ENCODE measurements at places on chromosomes 3 and 15.

DNA sequence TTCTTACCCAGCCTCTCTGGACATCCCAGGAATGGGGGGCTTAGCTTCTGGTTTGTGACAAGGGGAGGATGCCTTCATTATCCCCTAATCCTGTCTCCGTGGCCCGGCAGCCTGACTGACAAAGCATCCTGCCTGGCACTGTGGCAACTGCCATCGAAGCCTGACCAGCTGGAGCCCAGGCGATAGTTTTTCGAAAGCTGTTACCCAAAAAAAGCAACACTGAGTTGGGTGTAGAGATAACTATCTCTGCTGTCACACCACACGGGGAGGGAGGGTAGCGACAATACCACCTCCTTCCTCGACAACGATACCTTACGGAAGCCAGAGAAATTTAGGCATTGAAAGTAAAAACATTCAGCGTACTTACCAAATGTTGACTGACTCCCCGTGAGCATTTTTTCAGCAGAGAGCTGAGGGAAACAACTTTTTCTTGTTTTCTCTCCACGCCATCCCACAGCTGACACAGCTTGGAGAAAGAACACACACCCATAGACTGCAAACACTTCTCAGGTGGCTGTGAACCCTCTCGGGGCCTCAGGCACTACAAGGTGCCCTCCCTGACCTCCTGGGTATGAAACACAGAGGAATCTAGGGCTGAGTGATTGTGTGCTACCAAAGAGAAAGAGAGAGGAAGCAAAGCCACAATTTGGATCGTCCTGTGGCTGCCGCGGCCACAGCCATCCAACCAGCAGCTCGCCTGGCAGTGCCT, 361.9 kb upstream of the ICE2 start:
- H3K36me3 ChIP-seq: no peaks in the 10 kb centered on the region
- H3K4me1 ChIP-seq: peaks cover 38% of the 10 kb centered on the region
- H3K27ac ChIP-seq: peak overlapping the region; percentile 36
- H3K4me3 ChIP-seq: no peak overlapping the region

DNA sequence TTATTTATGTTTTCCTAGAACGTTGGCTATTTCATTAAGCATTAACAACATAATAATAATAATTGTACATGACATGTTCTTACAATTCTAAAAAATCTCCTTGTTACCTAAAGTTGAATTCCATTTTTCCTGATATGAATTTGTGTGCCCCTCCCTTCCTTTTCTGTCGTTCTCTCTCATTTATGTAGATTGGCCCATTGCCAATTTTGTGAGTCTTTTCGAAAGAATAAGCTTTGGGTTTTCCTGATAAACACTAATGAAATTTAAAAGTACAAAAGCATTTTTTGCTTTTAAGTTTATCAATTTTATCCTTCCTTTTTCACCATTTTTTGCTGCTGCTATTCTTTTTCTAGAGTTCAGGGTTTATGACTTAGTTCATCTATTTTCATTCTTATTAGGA, 44.9 kb downstream of the PRR23E start:
- no peaks in the 10 kb centered on the region for H3K36me3 ChIP-seq
- H3K27me3 ChIP-seq: peaks cover 47% of the 10 kb centered on the region
- H3K4me3 ChIP-seq: no peak overlapping the region
- no peak overlapping the region for H3K27ac ChIP-seq
- no peak for DNase-seq
- H3K4me1 ChIP-seq: no peaks in the 10 kb centered on the region

GRCh38 chr3:99625643-99626416, 12.6 kb upstream of the COL8A1 start:
- no peak for DNase-seq
- no peak overlapping the region for H3K4me3 ChIP-seq
- H3K27ac ChIP-seq: no peak overlapping the region
- no peaks in the 10 kb centered on the region for H3K4me1 ChIP-seq

- H3K4me3 ChIP-seq: no peak overlapping the region
- no peak overlapping the region for H3K27ac ChIP-seq
- peaks cover 26% of the 10 kb centered on the region for H3K36me3 ChIP-seq
These were observed 54.5 kb downstream of the PLXNA1 start for GRCh38 chr3:127037418-127037841.

GRCh38 chr3:9255976-9256375, 6.5 kb upstream of the SRGAP3 start:
- no peak for DNase-seq
- no peak overlapping the region for H3K4me3 ChIP-seq
- no peaks in the 10 kb centered on the region for H3K4me1 ChIP-seq
- no peaks in the 10 kb centered on the region for H3K27me3 ChIP-seq
- no peaks in the 10 kb centered on the region for H3K36me3 ChIP-seq
- no peak overlapping the region for H3K27ac ChIP-seq

DNA sequence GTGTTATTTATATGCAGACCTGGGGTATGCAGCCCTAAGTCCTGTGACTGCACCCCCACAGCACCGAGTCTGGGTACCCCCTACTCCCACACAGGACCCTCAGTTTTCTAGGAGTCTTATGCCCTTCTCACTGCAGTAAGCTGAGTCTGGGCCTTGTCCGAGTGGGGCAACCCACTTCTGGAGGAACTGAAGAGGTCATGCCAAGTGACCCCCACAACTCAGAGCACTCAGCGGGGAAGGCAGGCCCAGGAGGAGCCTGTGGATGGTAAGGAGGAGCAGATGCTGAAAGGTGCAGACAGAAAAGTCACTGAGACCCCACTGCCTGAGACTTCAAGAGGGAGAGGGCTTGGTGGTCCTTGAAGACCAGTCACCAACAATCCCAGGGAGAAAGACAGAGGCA, 56.1 kb upstream of the FGD5 start:
- H3K36me3 ChIP-seq: no peaks in the 10 kb centered on the region
- no peak overlapping the region for H3K4me3 ChIP-seq
- no peaks in the 10 kb centered on the region for H3K4me1 ChIP-seq
- DNase-seq: no peak
- no peak overlapping the region for H3K27ac ChIP-seq
- no peaks in the 10 kb centered on the region for H3K27me3 ChIP-seq

DNA sequence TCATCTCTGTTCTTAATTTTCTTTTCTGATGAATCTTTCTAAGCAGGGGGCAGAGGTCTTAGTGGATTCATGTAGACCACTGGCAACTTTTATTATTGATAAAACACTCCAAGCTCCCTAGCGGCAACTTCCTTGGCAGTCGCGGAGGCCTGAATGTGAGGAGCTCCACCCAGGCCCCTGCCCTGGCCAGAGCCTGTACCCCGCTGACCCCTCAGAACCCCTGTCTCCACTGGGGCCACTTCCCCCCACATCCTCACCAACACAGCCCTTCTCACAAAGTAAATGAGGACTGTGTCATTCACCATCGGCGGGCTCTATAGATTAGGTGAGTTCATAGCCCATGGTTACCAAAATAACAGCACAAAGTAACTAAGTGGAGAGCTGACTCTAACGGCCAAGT, 111.6 kb downstream of the TPRA1 start:
- DNase-seq: no peak
- H3K27ac ChIP-seq: no peak overlapping the region
- H3K27me3 ChIP-seq: no peaks in the 10 kb centered on the region
- H3K4me1 ChIP-seq: no peaks in the 10 kb centered on the region
- no peak overlapping the region for H3K4me3 ChIP-seq

- no peak for DNase-seq
- H3K27me3 ChIP-seq: no peaks in the 10 kb centered on the region
- no peaks in the 10 kb centered on the region for H3K36me3 ChIP-seq
- no peak overlapping the region for H3K27ac ChIP-seq
These were observed 136.9 kb upstream of the PFN2 start for GRCh38 chr3:150107429-150108175.

DNA sequence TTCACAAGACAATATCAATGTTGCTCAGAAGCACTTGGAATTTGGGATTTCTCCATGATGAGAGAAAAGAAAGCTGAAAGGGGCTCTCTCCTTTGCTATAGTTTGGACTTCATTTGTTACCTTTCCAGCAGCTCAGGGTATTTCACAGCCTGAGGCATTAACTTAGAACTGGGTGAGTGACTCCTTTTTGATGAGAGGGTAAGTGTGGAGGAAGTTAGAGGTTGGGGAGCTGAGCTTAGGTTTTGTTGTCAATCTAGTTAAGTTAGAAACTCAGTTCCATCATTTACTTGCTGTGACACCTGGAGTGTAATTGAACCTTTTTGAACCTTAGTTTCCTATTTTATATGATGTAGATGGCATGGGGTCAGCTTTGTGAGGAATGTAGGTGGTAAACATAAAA, 359.1 kb downstream of the PDCD6IP start:
- H3K27ac ChIP-seq: no peak overlapping the region
- H3K4me1 ChIP-seq: no peaks in the 10 kb centered on the region
- no peaks in the 10 kb centered on the region for H3K27me3 ChIP-seq
- no peak for DNase-seq
- no peaks in the 10 kb centered on the region for H3K36me3 ChIP-seq

DNA sequence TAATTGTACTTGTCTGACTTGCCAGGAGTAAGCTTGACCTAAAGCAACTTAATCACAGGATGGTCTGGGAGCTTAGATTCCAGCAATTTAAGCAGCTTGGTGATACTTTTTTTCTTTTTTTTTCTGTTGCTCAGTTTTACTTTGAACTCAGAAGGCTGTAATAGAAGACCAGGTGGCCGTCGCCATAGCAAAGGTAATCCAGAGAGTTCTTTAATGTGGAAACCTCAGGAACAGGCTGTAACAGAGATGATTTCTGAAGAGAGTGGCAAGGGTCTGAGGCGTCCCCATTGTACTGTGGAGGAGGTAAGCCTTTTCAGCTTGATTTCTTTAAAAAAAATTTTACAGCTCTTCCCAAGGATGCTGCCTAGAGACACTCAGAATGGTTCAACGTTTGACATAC, 20.1 kb downstream of the SENP2 start:
- DNase-seq: no peak
- no peaks in the 10 kb centered on the region for H3K4me1 ChIP-seq
- H3K36me3 ChIP-seq: peaks cover 38% of the 10 kb centered on the region
- no peak overlapping the region for H3K27ac ChIP-seq
- H3K27me3 ChIP-seq: no peaks in the 10 kb centered on the region

DNA sequence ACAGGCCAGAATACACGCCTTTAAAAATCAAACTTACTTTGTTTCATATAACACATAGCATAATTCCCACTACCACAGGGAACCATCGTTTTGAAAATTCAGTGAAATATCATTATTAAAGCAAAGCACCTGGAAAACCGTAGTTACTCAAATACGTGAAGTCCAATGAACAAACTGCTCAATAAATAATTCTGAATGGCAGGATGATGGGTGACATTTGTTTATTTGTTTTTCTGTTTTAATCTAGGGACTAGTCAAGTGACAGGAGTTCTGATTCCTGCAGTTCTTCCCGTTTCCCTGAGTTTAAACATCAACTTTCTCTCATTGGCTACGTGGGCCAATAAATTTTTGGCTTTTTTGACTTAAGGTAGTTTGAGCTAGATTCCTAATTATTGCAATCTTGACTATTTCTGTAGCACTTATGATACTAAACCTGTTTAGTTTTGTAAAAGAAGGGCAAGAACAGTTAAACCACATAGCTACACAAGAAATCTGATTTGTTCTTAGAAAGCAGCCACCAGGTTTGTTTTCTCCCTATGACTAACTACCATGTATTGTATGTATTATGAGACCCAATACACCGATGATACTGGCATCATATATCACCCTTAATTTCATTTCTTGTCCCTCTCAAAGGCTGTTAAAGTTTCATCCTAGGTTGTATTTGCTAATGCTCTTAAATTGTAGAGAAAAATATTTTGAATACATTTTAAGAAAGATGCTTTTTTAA, 411.2 kb downstream of the SHQ1 start:
- no peak overlapping the region for H3K4me3 ChIP-seq
- H3K4me1 ChIP-seq: peaks cover 5% of the 10 kb centered on the region
- H3K36me3 ChIP-seq: no peaks in the 10 kb centered on the region
- no peak overlapping the region for H3K27ac ChIP-seq
- no peaks in the 10 kb centered on the region for H3K27me3 ChIP-seq
- no peak for DNase-seq

GRCh38 chr15:100861511-100861991, 18.1 kb upstream of the ALDH1A3 start:
- no peak for DNase-seq
- no peaks in the 10 kb centered on the region for H3K36me3 ChIP-seq
- H3K27ac ChIP-seq: peak overlapping the region; percentile 53
- no peaks in the 10 kb centered on the region for H3K4me1 ChIP-seq
- H3K4me3 ChIP-seq: no peak overlapping the region

DNA sequence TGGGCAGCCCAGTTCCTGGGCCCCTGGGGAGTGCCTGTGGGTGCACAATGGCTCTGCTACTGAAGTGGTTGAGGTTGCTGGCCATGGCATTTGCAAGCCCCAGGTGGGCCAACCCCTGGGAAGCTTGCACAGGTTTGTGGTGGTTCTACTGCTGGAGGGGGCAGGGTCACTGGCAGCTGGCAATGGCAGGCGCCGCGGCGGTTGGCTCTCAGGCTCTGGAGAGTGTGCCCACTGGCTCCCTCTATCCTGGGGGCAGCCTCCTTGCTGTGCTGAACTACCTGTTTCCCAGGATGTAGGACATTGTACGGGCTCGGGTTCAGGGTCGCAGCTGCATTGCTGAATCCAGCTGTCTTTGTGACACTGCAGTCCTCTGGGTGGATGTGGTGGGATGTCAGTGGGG, 180.2 kb upstream of the HES1 start:
- H3K4me1 ChIP-seq: no peaks in the 10 kb centered on the region
- H3K36me3 ChIP-seq: no peaks in the 10 kb centered on the region
- no peak for DNase-seq
- no peak overlapping the region for H3K4me3 ChIP-seq
- no peak overlapping the region for H3K27ac ChIP-seq

DNA sequence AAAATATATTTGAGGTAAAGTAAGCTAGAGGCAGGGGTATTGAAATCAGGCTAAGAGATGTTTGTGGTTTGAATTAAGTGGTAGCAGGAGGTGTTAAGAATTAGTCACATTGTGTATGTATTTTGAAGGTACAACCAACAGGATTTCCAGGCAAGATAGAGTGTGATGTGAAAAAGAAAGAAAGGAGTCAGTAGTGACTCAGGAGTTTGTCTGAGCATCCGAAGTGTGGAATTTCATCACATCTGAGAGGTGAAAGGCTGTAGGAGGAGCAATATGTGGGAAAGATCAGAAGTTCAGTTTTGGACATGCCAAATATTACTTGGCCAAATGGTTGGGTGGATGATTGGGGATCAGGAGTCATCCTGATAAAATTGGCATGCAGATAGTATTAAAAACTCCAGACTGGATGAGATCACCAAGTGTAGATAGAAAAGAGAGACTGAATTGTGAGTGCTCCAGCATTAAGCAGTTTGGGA, 32.1 kb upstream of the EBLN2 start:
- no peaks in the 10 kb centered on the region for H3K36me3 ChIP-seq
- DNase-seq: no peak
- no peak overlapping the region for H3K4me3 ChIP-seq
- no peaks in the 10 kb centered on the region for H3K27me3 ChIP-seq
- H3K27ac ChIP-seq: no peak overlapping the region

GRCh38 chr15:62488387-62488786, 323.3 kb upstream of the C2CD4B start:
- H3K4me3 ChIP-seq: no peak overlapping the region
- no peaks in the 10 kb centered on the region for H3K4me1 ChIP-seq
- DNase-seq: no peak
- H3K27me3 ChIP-seq: peaks cover 6% of the 10 kb centered on the region
- H3K27ac ChIP-seq: no peak overlapping the region

GRCh38 chr15:59556380-59556779, 55.2 kb upstream of the GCNT3 start:
- H3K36me3 ChIP-seq: no peaks in the 10 kb centered on the region
- H3K27me3 ChIP-seq: no peaks in the 10 kb centered on the region
- H3K27ac ChIP-seq: peak overlapping the region; percentile 43
- H3K4me3 ChIP-seq: no peak overlapping the region

GRCh38 chr3:3726549-3726948, 72.7 kb upstream of the LRRN1 start:
- H3K4me3 ChIP-seq: no peak overlapping the region
- H3K36me3 ChIP-seq: no peaks in the 10 kb centered on the region
- H3K27me3 ChIP-seq: no peaks in the 10 kb centered on the region
